Muscle of arm (tissue), 14 donors: ENCODE measurements at places on chromosomes 11 and 22. TPM values are rescaled to one million over a fixed set of nuclear protein-coding genes. Genes with fewer than 3 reads are reported as not detected.

The GUCY1A2 gene
- 7.1 TPM for polyA plus RNA-seq

The RAB30 gene
- polyA plus RNA-seq: 14.4 TPM

The TMEM218 gene
- polyA plus RNA-seq: not detected

The CCDC73 gene
- 1.3 TPM for polyA plus RNA-seq

The POU2AF1 gene
- polyA plus RNA-seq: 0.65 TPM

The SERPIND1 gene
- polyA plus RNA-seq: 0.50 TPM

The MTFP1 gene
- polyA plus RNA-seq: 6.2 TPM

The DKK3 gene
- 73.2 TPM for polyA plus RNA-seq

The YPEL4 gene
- 2.3 TPM for polyA plus RNA-seq

DNA sequence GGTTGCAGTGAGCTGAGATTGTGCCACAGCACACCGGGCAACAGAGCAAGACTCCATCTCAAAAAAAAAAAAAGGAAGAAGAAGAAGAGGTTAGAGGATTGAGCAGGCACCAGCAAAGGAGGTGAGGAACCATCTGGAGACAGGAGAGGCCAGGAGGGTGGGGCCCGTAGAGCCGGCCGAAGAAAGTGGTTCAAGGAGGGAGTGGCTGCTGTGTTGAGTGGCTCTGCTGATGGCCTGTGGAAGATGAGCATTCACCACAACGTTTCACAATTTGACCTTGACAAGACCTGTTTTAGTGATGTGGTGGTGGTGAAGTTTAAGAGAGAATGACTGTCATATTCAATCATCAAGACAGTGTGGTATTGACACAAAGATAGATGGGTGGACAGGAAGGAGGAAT is 6.8 kb upstream of the CTSD start:
- no peak for DNase-seq

The KCNC1 gene
- 0.87 TPM for polyA plus RNA-seq

GRCh38 chr11:85823816-85824215 is 12.9 kb upstream of the SYTL2 start:
- DNase-seq: no peak

DNA sequence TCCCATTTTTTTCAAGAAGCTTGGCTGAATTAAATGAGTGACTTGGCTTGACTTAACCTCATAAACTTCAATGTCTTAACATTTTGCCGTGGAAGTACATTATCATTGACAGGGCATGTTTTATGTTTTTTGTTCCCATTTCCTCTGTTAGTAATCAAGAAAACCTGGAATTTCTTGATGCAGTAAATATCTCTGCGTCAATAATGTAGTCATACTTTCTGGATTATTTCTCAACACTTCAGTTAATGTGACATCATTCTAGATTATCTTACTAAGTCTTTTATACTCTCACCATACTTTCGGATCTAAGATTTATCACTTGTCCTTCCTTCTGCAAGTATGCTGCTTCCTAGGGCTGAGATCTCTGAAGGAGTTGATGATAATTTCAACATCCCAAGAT is 58.6 kb upstream of the PGR start:
- no peak for DNase-seq

- no peak for DNase-seq
These were observed 604.4 kb downstream of the BUD13 start for GRCh38 chr11:116168459-116168787.

The OR2D2 gene
- not detected for polyA plus RNA-seq

GRCh38 chr22:50505776-50506610 is 1.5 kb downstream of the LMF2 start:
- no peak for DNase-seq

- DNase-seq: no peak
These were observed 31.7 kb downstream of the POLR3H start for GRCh38 chr22:41512421-41513194.

DNA sequence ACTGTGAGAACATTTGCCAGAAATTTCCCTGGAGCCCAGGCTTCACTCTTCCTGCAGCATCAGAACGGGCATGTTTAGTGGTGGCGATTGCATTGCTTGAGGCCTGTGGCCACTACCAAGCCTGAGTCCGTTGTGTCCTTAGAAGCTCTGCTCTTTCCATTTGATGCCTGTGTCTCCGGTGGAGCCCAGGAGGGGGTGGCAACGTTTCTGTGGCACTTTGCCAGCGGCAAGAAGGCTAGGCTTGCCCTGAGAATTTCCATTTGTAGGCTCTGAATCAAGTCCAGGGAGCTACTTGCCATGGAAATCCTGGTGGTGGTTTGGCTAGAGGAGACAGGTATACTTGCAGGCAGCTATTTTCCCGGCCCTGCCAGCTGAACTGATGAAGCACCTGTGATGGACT is 47.1 kb downstream of the ADAMTS8 start:
- no peak for DNase-seq
